ENCODE measurements at places on chromosomes 2 and 18. TPM values are rescaled to one million over a fixed set of nuclear protein-coding genes. Genes with fewer than 3 reads are reported as not detected.
A peak's percentile ranks its signal among the peaks of the same experiment; 100 is the strongest.

Gene C1QL2
- not detected for polyA plus RNA-seq

Gene TMEM169
- 13.6 TPM for polyA plus RNA-seq

Gene IL1R2
- polyA plus RNA-seq: 0.27 TPM

Gene UGT1A8
- not detected for polyA plus RNA-seq

Gene CCL20
- 0.39 TPM for polyA plus RNA-seq

Gene GPAT2
- polyA plus RNA-seq: 0.83 TPM

Gene CFAP221
- polyA plus RNA-seq: 19.2 TPM

Gene COL4A4
- polyA plus RNA-seq: 41.4 TPM

Gene GCG
- not detected for polyA plus RNA-seq

Gene ST6GAL2
- polyA plus RNA-seq: 18.8 TPM

Gene SCN1A
- 0.24 TPM for polyA plus RNA-seq

Gene AQP12A
- not detected for polyA plus RNA-seq

Gene ITGA6
- polyA plus RNA-seq: 124 TPM

Gene C2orf80
- 0.32 TPM for polyA plus RNA-seq

DNA sequence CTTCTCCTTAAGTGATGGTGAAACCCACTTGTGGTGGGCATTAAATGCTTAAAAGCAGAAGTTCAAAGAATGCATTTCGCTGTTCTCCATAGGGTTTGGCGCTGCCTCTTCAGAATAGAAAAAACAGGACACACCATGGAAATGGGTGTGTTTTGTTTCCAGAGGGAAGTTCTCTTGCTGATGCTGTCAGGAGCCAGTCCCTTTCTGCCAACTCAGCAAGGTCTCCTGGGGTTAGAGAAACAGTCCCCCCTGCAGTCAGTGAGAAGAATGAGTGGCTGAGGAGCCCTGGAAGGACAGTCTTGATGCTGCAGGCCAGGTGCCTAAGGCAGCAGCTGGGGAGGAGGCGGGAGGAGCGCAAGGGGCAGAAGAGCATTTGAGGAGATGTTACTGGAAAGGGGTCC lies 37.8 kb upstream of the ASAP2 start:
- DNase-seq: no peak

- no peak for DNase-seq
Measured at GRCh38 chr2:128536925-128537620, 218.4 kb upstream of the HS6ST1 start.

- no peak for DNase-seq
Measured at GRCh38 chr2:242041816-242042215, 172.3 kb downstream of the RTP5 start.

GRCh38 chr18:48919547-48919946 lies 31.2 kb downstream of the SMAD7 start:
- DNase-seq: no peak

DNA sequence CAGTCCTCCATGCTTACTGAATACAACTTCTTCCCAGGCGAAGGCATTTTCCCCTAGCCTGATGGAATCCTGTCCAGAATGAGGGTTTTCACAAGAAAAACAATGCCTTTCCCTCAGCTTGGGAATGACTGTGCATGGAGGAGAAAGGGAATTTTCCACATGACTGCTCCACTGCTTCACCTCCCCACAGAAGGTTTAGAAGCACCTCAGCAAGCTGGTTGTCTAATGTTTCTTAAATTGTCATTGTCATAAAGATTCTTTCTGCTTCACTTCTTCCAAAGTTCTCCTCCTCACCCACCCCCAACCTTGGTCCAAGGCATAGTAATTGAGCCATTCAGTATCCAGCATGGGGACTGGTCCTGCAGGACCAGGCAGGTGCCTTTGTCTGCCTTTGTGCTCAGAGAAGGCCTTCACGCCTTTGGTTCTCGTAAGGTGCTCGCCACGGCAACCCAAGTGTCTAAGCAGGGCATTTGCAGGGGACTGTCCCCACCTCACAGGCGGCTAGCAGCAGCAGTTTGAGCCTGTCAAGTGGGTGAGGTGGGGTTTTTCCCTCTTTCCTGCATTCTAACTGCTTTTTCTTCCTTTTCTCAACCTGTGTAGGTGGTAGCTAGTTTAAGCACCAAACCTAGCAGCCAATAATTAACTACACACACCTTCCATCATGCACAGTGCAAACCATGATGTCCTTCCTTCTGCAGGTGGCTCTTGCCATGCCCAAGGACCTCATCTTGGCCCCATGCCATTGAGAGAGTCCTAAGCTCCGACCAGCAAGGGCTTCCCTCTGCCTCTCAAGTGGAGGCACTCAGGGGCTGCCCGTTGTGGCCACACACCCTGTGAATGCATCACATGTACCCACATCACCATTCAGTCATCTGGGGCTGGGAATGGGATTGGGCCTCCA lies 65.7 kb upstream of the BCL2L11 start:
- DNase-seq: no peak

DNA sequence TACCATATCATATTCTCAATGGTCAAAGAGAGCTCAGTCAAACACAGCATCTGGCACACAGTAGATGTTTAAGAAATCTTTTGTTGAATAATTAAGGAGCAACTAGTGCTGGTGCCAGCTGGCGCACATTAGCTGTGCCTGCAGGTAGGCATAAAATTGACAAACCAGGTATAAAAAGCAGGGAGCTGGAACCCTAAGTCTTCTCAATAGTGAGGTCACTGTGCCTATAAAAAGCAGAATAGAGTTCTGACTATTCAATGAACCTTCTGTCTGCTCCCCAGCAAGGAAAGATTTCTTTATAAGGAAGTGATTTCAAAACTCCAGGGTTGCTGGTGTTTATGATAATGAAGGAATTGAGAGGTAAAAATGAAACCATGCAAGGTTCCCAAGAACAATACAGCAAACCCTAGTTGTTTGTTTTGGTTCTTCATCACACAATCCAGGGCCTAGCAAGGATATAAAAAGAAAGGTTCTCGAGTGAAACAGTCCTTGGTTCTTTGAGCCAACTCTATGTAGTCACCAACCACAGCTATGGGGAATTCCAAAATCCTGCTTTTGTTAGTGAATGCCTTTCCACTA lies 76.1 kb downstream of the THADA start:
- no peak for DNase-seq

DNA sequence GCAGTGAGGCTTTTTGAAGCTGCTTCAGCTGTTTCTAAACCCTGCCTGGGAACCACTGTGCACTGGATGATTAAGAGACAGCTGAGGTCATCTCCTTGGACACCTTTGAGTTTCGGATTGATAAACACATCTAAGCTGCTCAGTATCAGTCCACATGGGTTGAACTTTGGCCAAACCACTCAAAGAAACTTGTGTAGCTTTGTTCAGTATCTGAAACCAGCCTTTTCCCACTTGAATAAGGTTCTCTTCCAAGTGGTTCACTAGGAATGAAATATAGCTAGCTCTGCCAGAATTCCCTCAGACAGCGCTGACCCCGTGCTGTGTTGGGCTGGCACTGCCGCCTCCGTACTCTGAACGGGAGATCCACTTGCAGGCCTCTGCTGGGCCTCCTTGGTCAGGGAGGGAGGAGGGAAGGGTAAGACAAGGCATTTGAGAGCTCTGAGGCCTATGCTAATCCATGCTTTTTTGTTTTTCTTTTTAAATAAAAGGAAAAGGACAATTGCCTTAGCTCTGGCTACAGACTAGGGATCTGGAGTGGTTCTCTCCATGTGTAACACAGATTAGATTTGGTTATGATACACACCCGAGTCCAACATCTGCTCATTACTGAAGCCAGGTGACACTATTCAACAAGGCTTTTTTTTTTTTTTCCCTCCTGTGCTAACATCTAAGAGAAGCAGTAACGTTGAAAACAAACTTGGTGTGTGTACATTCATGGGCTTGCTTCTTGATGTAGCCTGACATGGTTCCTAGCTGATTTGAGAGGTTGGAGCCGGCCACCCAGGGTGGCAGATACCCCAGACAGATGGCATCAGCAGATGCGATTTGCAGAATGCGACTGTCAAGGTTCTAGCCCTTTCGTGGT lies 67.7 kb downstream of the NCK2 start:
- DNase-seq: no peak

DNA sequence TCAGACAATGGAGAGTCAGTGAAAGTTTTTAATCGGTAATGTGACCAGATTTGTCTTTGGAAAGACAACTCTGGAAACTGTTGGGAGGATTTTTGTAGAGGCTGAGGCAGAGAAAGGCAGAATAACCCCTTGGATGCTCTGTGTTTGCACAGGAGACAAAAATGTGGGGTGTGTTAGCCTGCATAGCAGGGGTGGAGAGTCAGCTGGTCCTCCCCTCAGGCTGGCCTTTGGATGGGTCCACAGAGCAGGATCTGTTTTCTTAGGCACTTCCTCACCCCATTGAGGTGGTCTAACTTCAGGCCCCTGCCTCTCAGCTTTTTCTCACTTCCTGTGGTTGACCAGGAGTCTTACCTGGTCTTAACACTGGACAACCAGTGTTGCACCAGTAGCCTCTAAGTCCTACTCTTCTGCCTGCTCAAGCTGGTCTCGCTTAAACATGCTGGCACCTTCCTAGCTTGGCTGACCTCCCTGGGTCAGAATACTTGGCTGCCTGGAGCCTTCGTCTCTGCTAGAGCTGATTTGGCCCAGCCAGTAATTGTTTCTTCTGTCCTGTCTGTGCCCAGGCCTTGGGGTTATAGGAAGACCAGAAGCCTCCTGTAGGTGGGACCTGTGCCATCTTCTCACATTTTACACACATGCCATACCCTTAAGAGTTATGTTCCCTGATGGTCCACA lies 259.8 kb upstream of the RASGRP3 start:
- DNase-seq: no peak

- no peak for DNase-seq
Measured at GRCh38 chr2:160613466-160614153, 120.0 kb upstream of the RBMS1 start.

- no peak for DNase-seq
Measured at GRCh38 chr2:217735034-217735433, 267.8 kb downstream of the TNS1 start.

DNA sequence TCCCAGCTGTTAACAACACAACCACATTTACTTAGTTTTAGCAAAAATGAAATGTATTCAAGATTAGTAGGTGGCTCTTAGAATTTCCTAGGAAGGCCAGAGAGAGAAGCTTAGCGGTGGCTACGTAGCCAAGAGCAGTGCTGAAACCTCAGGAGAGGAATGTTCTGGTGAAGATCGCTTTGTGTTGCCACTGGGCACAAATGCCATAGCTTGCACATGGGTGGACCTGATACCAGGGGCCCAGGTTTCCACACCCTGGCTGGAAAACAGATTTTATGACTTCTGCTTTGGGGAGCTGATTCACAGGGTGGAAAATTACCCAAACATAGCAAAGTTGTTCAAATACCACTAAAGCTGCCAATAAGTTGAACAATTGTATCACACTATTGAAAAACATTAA lies 43.4 kb downstream of the THUMPD2 start:
- no peak for DNase-seq

GRCh38 chr2:126809340-126809739 lies 89.3 kb upstream of the TEX51 start:
- no peak for DNase-seq

GRCh38 chr2:229273723-229274338 lies 2.7 kb upstream of the PID1 start:
- DNase-seq: peak; percentile 48

DNA sequence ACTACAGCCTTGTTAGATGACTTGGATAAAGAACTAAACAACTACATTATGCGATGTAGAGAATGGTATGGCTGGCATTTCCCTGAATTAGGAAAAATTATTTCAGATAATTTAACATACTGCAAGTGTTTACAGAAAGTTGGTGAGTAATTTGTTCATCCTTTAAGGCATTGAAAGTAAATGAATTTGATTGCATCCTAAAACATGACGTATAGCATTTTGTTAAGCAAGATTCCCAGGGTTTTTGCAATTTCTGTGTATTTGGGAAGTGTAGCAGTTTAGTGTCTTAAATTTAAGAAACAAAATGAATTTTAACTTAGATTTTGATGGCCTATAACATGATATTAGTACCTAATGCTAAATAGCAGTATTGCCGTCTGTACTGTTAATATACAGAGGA lies 24.8 kb downstream of the NOP58 start:
- no peak for DNase-seq

DNA sequence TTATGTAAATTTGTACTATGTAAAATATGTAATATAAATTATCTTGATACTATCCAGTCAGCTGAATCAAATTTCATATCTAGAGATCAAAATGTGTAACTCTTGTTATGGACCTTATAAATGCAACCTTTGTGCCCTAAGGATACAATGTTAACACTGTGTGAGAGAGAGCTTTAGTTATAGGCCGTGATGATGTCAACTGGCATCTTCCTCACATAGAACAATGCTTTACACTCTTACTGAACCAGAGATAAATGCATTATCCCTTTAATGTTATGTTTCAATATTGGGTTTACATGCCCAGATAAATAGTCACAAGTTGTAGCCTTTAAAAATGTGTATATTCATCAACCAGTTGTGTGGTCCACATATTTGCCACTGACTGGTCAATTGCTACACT lies 115.1 kb downstream of the KCNJ3 start:
- DNase-seq: no peak

GRCh38 chr2:32905270-32905669 lies 41.5 kb upstream of the LTBP1 start:
- no peak for DNase-seq

- no peak for DNase-seq
Measured at GRCh38 chr2:153828335-153828734, 43.4 kb upstream of the GALNT13 start.

GRCh38 chr2:226995625-226996041 lies 159.8 kb downstream of the RHBDD1 start:
- no peak for DNase-seq

- DNase-seq: no peak
Measured at GRCh38 chr18:33851546-33852078, 273.6 kb downstream of the ASXL3 start.

DNA sequence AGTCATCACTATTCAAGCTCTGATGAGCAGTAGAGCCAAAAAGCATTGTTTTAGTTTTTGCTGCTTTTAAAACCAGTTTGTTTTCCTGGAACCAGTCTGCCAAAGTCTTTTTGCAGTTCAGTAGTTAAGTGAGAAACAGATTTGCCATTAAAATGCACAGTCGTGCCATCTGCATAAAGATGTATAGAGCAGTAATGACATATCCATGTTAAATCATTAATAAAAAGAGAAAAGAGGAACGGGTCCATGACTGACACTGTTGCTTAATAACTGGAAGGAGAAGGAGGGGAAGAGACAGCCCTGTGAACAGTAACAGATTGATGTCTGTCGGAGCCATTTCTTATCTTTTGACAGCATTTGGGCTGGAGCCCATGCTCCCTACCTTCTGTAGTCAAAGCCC lies 704.6 kb downstream of the SATB2 start:
- no peak for DNase-seq

- no peak for DNase-seq
Measured at GRCh38 chr18:63314062-63314790, 5.3 kb downstream of the BCL2 start.

DNA sequence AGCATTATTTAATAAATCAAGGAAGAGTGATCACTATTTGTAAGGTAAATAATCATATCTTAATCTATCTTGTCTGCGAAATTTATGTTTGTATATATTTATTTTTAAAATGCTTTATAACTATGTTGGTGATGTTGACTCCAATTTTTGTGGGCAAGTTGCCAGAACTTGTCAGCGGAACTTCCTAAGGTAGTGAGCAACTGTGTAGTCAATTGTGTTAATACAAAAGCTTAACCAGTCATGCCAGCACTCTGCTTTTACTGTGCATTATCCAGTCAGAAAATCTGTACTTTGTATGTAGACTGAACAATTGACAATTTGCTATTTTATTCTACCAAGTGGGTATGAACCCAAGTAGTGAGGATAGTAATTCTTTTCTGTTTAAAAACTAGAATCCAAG lies 61.9 kb upstream of the RND3 start:
- no peak for DNase-seq

GRCh38 chr2:161586517-161587167 lies 37.6 kb upstream of the SLC4A10 start:
- DNase-seq: no peak

- peak; percentile 33 for DNase-seq
Measured at GRCh38 chr18:39840856-39841481, 2114.1 kb upstream of the PIK3C3 start.

Data from renal cortex interstitium (tissue), 15 donors.